ENCODE measurements at places on chromosomes 2 and 18.

- no peaks in the 10 kb centered on the region for H3K27me3 ChIP-seq
- H3K36me3 ChIP-seq: no peaks in the 10 kb centered on the region
- DNase-seq: no peak
- no peak overlapping the region for H3K27ac ChIP-seq
- H3K4me3 ChIP-seq: no peak overlapping the region
- no peaks in the 10 kb centered on the region for H3K4me1 ChIP-seq
These were observed 66.5 kb upstream of the TMEM200C start for GRCh38 chr18:5961828-5962150.

DNA sequence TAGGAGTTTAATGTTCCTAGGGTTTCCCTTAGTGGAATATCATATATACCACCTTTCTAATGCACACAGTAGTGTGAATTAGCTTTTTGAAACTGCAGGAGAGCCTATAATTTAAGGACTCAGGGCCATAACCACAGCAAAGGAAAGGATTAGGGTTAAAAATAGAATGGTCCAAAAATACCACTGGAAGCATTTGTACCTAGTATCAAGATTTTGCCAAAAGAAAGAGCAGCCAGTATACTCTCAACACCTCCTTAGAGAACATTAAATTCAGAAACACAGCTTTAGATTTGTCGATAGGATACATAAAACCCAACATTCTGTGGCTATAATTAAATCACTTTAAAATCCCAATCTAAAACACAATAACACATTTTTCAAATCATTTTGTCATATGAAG, 634.9 kb downstream of the EPHA4 start:
- H3K27me3 ChIP-seq: no peaks in the 10 kb centered on the region
- H3K27ac ChIP-seq: no peak overlapping the region
- no peaks in the 10 kb centered on the region for H3K36me3 ChIP-seq

GRCh38 chr2:232368311-232368731, 10.2 kb upstream of the ALPP start:
- DNase-seq: peak; percentile 53
- H3K27ac ChIP-seq: no peak overlapping the region
- no peaks in the 10 kb centered on the region for H3K4me1 ChIP-seq
- no peaks in the 10 kb centered on the region for H3K36me3 ChIP-seq
- H3K27me3 ChIP-seq: no peaks in the 10 kb centered on the region

- no peak overlapping the region for H3K27ac ChIP-seq
- H3K27me3 ChIP-seq: no peaks in the 10 kb centered on the region
- H3K36me3 ChIP-seq: no peaks in the 10 kb centered on the region
- no peaks in the 10 kb centered on the region for H3K4me1 ChIP-seq
- DNase-seq: no peak
- H3K4me3 ChIP-seq: no peak overlapping the region
These were observed 86.3 kb upstream of the FSHR start for GRCh38 chr2:49240608-49241007.

GRCh38 chr2:49426996-49427395, 272.7 kb upstream of the FSHR start:
- H3K4me3 ChIP-seq: no peak overlapping the region
- H3K36me3 ChIP-seq: no peaks in the 10 kb centered on the region
- no peaks in the 10 kb centered on the region for H3K4me1 ChIP-seq
- H3K27me3 ChIP-seq: no peaks in the 10 kb centered on the region
- DNase-seq: no peak
- no peak overlapping the region for H3K27ac ChIP-seq

DNA sequence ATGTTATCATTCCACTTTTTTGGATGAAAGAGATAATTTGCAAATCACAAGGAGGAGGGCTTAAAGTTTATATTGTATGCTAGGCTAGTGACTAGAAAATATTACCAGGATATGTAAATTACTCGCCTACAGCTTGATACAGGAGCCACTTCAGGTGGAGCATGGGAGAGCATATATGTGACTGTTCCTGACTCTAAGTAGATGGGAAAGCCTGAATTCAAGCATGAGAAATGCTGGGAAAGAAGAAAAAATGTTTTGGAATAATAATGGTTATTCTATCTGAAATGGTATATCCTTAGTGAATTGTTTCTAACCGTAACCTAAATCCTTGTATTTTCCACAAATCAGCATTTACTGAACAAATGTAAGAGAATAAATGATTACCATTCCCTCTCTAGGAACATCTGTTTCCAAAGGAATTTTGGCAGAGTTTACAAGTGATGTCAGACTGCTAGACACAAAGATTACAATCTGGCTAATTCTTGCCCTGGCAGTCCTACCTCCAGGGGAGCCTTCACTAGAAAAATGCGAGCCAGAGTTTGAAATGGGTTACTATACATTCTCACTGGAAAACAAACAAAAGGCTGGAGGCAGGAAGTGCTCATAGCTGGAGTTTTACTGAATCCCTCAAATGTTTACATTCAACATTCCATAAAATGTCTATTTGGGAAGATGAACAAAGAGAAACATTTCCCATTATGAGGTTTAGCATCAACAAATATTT, 129.4 kb upstream of the MAPRE2 start:
- no peak for DNase-seq
- no peaks in the 10 kb centered on the region for H3K36me3 ChIP-seq
- no peak overlapping the region for H3K4me3 ChIP-seq
- no peak overlapping the region for H3K27ac ChIP-seq
- no peaks in the 10 kb centered on the region for H3K4me1 ChIP-seq
- H3K27me3 ChIP-seq: no peaks in the 10 kb centered on the region

DNA sequence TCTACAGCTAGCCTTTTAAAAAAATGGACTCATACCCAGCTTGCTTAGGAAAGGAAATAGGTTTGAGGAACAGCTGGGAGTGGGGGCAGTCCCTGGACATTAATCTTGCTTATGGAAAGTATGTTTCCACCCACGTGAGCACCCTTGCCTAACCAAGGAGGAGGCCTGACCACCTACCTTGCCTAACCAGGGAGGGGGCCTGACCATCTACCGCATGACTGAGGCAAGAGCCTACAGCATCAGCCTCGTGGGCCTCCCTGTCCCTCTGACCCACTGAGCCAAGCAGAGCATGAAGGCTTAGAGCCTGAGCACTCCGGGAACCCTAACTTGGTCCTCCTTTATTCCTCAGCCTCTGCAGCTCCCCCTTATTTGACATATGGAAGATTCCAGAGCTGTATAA, 20.2 kb downstream of the PRKAG3 start:
- H3K27me3 ChIP-seq: no peaks in the 10 kb centered on the region
- H3K27ac ChIP-seq: no peak overlapping the region
- H3K36me3 ChIP-seq: peaks cover 14% of the 10 kb centered on the region

DNA sequence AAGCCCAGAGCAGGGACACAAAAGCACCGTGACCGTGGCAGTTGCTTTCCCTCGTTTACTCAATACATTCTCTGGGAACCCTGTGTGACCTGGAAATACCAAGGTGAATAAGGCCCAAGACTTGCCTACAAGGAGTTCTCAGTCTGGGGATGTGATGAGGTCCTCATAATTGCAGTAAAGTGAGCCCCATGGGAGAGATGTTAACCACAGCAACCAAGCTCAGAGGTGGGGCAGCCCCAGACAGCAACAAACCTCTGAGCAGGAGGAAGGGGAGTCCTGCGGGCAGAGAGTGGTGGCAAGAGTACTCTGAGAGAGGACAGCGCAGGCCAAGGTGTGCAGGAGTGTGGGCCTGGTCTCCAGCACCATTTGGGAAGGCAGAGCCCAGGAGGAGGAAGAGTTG, 91.6 kb downstream of the TTC32 start:
- H3K4me3 ChIP-seq: no peak overlapping the region
- H3K27ac ChIP-seq: no peak overlapping the region
- H3K36me3 ChIP-seq: no peaks in the 10 kb centered on the region
- H3K27me3 ChIP-seq: no peaks in the 10 kb centered on the region
- H3K4me1 ChIP-seq: peaks cover 11% of the 10 kb centered on the region
- DNase-seq: no peak

DNA sequence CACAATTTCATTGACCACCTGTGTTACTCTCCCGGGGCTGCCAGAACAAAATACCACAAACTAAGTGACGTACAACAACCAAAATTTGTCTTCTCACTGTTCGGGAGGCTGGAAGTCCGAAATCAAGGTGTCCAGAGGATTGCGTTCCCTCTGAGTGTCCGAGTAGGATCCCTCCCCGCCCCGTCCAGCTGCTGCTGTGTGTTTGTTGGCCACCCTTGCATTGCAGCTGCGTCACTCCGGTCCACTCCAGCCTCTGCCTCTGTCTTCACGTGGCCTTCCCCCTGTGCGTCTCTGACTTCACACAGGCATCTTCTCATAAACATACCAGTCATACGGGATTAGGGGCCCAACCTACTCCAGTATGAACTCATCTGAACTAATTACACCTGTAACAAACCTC, 251.8 kb upstream of the SMIM21 start:
- DNase-seq: peak; percentile 81
- H3K36me3 ChIP-seq: no peaks in the 10 kb centered on the region
- H3K27ac ChIP-seq: no peak overlapping the region

DNA sequence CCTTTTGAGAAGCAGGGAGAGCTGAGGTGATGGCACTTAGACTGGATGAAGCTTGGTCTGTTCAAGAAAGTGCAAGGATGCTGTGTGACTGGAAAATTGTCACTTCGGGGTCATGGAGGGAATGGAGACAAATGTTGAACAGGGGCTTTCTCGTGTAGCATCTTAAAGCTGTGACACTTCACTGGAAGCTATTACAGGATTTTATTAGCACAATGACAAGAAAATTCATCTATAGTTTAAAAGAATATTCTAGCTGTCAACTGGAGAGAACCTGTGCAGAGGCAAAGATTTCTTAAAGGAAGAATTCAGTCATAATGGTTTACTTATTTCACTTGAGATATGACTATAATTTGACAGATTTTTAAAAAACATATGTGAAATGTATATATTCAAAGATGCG, 963.9 kb upstream of the ZEB2 start:
- no peak overlapping the region for H3K4me3 ChIP-seq
- no peaks in the 10 kb centered on the region for H3K4me1 ChIP-seq
- no peaks in the 10 kb centered on the region for H3K27me3 ChIP-seq
- H3K27ac ChIP-seq: no peak overlapping the region
- no peaks in the 10 kb centered on the region for H3K36me3 ChIP-seq
- no peak for DNase-seq

GRCh38 chr2:149799013-149799705, 211.6 kb upstream of the MMADHC start:
- no peaks in the 10 kb centered on the region for H3K27me3 ChIP-seq
- H3K4me3 ChIP-seq: no peak overlapping the region
- DNase-seq: no peak
- H3K4me1 ChIP-seq: no peaks in the 10 kb centered on the region
- no peaks in the 10 kb centered on the region for H3K36me3 ChIP-seq
- H3K27ac ChIP-seq: no peak overlapping the region

DNA sequence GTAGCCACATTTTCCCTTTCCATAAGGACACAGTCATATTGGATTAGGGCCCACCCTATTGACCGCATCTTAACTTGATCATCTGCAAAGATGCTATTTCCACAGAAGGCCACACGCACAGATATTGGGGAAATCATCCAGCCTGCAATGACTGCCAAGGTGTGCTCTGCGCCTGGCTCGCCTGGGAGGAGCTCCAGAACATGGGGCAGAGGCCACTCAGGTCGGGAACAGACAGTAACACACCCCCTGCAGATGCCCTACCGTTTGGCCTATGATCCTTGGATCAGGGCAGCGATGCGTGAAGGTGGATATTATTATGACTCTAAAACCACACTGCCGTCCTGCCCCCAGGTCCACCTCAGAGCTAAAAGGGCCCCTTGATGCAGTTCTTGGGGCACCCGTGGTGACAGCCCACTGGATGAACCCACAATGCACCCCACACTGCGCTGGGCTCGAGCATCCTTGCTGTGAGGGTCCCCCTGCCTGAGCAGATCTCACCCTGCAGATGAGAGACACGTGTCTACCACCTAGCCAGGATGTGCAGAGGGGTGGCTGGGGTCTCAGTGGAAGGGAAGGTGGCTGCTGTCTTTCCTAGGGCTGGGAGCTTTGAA, 72.9 kb upstream of the ZNF516 start:
- peaks cover 9% of the 10 kb centered on the region for H3K4me1 ChIP-seq
- H3K27me3 ChIP-seq: no peaks in the 10 kb centered on the region
- H3K4me3 ChIP-seq: no peak overlapping the region
- no peak overlapping the region for H3K27ac ChIP-seq

- no peaks in the 10 kb centered on the region for H3K27me3 ChIP-seq
- DNase-seq: no peak
- H3K36me3 ChIP-seq: no peaks in the 10 kb centered on the region
- H3K27ac ChIP-seq: no peak overlapping the region
- no peaks in the 10 kb centered on the region for H3K4me1 ChIP-seq
- H3K4me3 ChIP-seq: no peak overlapping the region
These were observed 91.2 kb upstream of the ALPP start for GRCh38 chr2:232287316-232287715.

GRCh38 chr18:49869354-49869753, 56.0 kb upstream of the ACAA2 start:
- H3K4me1 ChIP-seq: no peaks in the 10 kb centered on the region
- no peak overlapping the region for H3K4me3 ChIP-seq
- no peak for DNase-seq
- no peak overlapping the region for H3K27ac ChIP-seq

- no peak overlapping the region for H3K27ac ChIP-seq
- no peaks in the 10 kb centered on the region for H3K36me3 ChIP-seq
- no peaks in the 10 kb centered on the region for H3K27me3 ChIP-seq
- no peak for DNase-seq
These were observed 79.5 kb downstream of the LOXHD1 start for GRCh38 chr18:46577546-46577945.

GRCh38 chr2:100222844-100223243, 80.5 kb upstream of the AFF3 start:
- no peak overlapping the region for H3K27ac ChIP-seq
- no peak for DNase-seq
- H3K27me3 ChIP-seq: no peaks in the 10 kb centered on the region
- H3K36me3 ChIP-seq: no peaks in the 10 kb centered on the region

DNA sequence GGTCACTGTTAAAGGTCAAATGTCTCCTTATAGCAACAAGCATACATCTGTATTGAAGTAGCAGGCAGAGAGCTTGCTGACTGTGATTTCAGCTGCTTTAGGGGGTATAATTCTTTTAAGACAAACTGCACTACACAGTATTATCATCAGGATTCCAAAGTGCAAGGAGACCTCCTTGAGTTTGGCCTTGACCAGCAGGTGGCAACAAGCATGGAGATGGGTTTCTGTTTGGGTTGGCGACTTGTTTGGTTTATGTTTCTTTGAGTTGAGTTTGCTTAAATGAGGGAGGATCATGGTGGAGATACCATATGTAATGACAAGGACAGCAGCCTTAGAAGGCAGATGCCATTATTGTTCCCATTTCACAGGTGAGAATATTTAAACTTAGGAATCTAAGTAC, 681.0 kb upstream of the ID2 start:
- H3K4me1 ChIP-seq: peaks cover 18% of the 10 kb centered on the region
- DNase-seq: no peak
- H3K27me3 ChIP-seq: no peaks in the 10 kb centered on the region
- no peak overlapping the region for H3K4me3 ChIP-seq
- H3K27ac ChIP-seq: no peak overlapping the region
